ENCODE measurements at places on chromosomes 5 and 9.

DNA sequence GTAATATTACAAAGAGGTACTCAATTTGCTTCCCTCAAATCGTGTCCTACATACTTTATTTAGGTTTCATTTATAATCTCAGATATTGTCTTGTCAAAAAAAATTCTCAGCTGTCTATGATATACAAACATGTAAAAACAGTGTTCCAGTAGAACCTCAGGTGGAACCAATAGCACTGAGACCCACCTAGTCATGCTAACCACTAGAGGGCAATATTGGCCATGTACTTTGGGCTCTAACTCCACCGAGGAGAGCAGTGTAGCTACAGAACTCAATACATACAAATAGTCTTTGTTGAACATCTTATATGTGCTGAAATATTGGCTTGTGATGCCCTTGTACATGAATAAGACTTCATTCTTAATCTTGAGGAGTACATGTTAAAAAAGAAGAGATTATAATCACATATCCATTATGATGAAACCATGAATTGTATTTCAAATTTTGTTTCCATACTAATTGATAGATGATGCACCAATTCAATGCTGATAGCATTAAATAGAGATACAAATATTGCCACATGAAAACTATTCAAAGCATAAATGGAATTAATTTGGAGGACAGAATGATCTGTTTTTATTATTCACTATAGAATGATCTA is 71.2 kb upstream of the CNTLN start:
- DNase-seq, result no peak

GRCh38 chr5:2286250-2286649 is 403.5 kb upstream of the IRX4 start:
- no peak for DNase-seq

- no peak for DNase-seq
Measured at GRCh38 chr5:133247151-133247709, 195.4 kb downstream of the HSPA4 start.

DNA sequence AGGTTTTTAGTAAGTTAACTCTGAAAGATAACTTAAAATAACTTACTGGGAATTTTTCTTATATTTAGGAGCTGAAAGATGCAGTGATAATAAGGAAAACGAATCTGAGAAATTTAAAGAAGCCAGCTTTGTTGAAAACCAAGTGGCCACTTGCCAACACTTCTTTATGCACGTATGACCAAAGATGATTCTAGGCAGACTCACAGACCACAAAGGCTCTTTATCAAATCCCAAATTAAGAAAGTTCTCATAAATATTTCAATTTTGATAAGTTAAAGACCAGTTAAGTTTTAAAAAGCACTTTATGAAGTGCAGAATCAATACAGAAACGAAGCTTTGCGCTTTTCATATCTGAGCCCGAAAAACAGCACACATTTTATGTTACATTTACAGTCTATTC is 1.5 kb downstream of the AFF4 start:
- DNase-seq, result no peak

GRCh38 chr5:143986516-143987212 is 174.7 kb downstream of the HMHB1 start:
- DNase-seq, result no peak

- no peak for DNase-seq
Measured at GRCh38 chr5:76947082-76947503, 5.8 kb upstream of the CRHBP start.
